ENCODE measurements at places on chromosomes 12 and 14. TPM values are rescaled to one million over a fixed set of nuclear protein-coding genes. Genes with fewer than 3 reads are reported as not detected.

DNA sequence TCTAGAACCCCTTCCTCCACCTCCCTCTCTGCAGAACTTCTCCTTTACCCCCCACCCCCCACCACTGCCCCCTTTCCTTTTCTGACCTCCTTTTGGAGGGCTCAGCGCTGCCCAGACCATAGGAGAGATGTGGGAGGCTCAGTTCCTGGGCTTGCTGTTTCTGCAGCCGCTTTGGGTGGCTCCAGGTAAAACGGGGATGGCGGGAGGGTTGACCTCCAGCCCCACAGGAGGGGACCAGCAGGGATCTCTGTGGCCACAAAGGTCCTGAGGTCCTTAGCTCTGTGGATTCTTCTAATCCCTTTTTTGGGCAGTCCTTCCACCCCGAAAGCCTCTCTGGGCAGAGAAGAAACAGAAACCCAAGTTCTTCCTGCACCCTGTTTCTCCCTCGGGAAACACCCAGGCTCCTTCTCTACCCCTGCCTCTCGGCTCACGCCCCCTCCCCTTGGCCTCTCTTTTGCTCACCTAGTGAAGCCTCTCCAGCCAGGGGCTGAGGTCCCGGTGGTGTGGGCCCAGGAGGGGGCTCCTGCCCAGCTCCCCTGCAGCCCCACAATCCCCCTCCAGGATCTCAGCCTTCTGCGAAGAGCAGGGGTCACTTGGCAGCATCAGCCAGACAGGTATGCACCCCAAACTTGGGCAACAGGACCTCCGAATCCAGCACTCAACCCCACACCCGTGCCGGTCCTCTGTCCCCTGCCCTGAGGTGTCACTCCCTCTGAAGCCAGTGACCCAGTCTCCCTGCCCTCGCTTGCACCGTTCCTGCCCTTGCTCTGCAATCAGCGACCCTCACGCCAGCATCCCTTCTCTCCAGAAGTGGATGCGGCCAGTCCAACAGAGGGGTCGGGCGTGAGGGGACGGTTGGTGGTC, 638 bp downstream of the LAG3 start:
- H3K27ac ChIP-seq = no peak overlapping the region
- no peak overlapping the region for H3K4me3 ChIP-seq
- H3K4me1 ChIP-seq = peaks cover 4% of the 10 kb centered on the region

DNA sequence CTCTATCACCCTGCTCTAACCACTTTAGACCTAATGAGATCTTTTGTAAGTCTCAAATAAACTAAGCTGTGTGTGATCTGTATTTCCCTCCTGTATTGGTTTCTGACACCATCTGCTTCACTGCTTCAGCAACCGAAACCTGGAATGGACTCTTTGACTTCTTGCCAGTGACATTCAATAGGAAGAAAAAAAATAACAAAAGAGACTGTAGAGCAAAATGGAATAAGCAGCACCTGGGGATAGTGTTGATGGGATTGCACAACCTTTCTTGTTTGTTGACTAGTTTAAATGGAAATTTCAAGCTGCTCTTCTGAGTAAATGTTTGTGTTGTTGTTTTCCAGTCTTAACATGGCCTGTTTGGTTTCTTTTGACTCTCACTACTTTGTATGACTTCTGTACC, 888.6 kb upstream of the SEL1L start:
- H3K27ac ChIP-seq = no peak overlapping the region
- H3K36me3 ChIP-seq = no peaks in the 10 kb centered on the region
- H3K27me3 ChIP-seq = no peaks in the 10 kb centered on the region
- H3K4me1 ChIP-seq = no peaks in the 10 kb centered on the region

GRCh38 chr12:121484967-121485366, 85.0 kb downstream of the RNF34 start:
- no peak overlapping the region for H3K4me3 ChIP-seq
- H3K36me3 ChIP-seq = no peaks in the 10 kb centered on the region
- H3K27me3 ChIP-seq = no peaks in the 10 kb centered on the region
- H3K27ac ChIP-seq = no peak overlapping the region
- no peak for DNase-seq
- H3K4me1 ChIP-seq = no peaks in the 10 kb centered on the region

DNA sequence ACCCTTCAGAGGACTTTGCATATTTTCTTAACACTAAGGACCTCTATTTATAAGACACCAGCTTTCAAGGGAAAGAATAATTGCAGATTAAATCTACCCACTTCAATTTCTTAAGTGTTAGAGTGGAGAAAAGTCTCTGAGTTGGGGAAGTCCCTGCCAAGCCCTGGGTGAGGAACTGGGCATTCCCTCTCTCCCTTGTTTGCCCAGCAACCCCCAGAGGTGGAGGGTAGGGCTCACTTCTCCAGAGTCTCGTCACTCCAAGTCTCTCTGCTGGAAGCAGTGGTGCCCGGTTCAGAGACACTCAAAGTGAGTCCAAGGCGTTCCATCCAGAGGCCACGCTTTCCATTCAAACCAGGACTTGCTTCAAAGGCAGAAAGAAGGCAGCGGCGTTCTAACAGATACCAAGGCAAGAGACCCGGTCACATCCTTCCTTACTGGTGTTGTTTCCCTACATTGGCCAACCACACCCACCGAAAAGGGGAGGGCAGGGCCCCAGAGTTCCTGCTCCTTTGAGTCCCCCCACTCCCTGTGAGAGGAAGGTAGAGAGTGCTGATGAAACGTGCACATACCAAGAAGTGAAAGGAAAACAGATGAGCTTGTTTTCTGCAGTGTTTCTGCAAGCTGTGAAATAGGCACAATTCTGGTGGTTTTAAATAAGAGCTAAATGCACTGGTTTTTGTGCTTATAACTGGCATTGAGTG, 6.1 kb upstream of the BDKRB2 start:
- no peaks in the 10 kb centered on the region for H3K27me3 ChIP-seq
- no peaks in the 10 kb centered on the region for H3K4me1 ChIP-seq
- no peak for DNase-seq
- H3K36me3 ChIP-seq = no peaks in the 10 kb centered on the region
- no peak overlapping the region for H3K27ac ChIP-seq

The AQP2 gene
- total RNA-seq = not detected

GRCh38 chr12:10285919-10286318, 21.8 kb upstream of the KLRD1 start:
- DNase-seq = no peak
- H3K4me1 ChIP-seq = no peaks in the 10 kb centered on the region
- no peaks in the 10 kb centered on the region for H3K36me3 ChIP-seq
- no peak overlapping the region for H3K4me3 ChIP-seq

DNA sequence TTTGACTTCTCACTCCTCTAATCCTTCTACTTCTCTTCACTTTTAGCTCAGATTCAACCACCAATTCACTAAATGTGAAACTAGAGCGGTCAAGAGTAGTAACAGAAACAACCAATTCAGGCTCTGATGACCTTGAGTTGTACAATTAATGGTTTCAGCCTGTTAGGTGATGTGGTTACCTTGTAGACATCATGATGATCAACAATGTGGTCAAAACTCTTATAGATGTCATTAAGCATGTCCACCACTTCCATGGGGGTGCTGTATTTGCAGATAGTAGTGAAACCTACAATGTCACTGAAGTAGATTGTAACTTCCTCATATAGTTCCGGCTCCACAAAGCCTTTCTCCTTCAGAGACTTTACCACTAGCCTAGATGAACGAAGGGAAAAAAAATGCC, 54.1 kb upstream of the PLBD1 start:
- no peak for DNase-seq
- H3K36me3 ChIP-seq = no peaks in the 10 kb centered on the region
- H3K27me3 ChIP-seq = no peaks in the 10 kb centered on the region
- no peak overlapping the region for H3K4me3 ChIP-seq
- H3K4me1 ChIP-seq = no peaks in the 10 kb centered on the region

- H3K27ac ChIP-seq = peak overlapping the region; percentile 99
- H3K4me1 ChIP-seq = peaks cover 4% of the 10 kb centered on the region
- H3K27me3 ChIP-seq = no peaks in the 10 kb centered on the region
- H3K4me3 ChIP-seq = peak overlapping the region; percentile 96
Observed at GRCh38 chr12:109476807-109477184, 304 bp downstream of the KCTD10 start.

- H3K27me3 ChIP-seq = no peaks in the 10 kb centered on the region
- no peak overlapping the region for H3K27ac ChIP-seq
- no peaks in the 10 kb centered on the region for H3K36me3 ChIP-seq
- H3K4me3 ChIP-seq = peak overlapping the region; percentile 20
- H3K4me1 ChIP-seq = no peaks in the 10 kb centered on the region
- no peak for DNase-seq
Observed at GRCh38 chr12:7439579-7440505, 4.1 kb downstream of the CD163L1 start.

DNA sequence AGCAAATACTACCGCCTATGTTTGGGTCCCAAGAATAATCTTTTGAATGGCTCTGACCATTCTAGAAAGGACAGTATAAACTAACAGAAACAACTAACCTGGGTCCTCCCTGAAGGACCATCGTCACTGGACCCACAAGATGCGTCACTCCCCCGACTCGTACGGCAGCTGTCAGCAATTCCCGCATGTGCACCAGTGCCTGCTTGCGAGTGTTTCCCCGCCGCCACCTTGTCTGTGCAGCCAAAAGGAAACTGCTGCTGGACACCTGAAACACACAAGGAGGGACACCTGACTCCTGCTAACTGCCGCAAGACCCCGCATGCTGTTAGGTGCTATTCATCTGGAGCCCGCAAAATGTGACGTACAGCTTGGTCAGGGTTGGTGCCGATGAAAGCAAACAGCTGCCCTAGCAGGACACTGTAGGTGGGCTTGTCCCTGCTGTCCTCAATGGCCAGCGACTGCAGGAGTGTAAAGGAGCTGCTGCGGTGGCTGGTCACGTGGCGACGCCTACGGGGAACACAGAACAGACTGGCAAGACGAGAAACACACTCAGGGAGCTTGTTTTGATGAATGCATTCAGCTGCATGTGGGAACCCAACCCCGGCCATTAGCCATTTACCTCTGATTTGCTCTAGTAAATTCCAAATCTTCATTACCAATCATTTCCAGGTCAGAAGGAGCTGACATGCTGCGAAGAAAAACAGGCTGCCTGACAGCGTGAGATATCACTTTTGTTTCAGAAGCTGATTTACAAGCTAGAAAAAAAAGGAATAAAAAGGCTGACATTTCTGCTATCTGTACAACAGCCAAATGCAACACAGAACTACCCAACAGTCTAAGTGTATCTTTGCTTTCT, 118.1 kb downstream of the TRAFD1 start:
- peaks cover 17% of the 10 kb centered on the region for H3K36me3 ChIP-seq
- no peak overlapping the region for H3K27ac ChIP-seq
- no peak for DNase-seq
- H3K27me3 ChIP-seq = no peaks in the 10 kb centered on the region
- H3K4me3 ChIP-seq = no peak overlapping the region

GRCh38 chr12:121800694-121801594, 2.9 kb upstream of the SETD1B start:
- no peaks in the 10 kb centered on the region for H3K27me3 ChIP-seq
- DNase-seq = peak; percentile 84
- peaks cover 14% of the 10 kb centered on the region for H3K4me1 ChIP-seq
- H3K4me3 ChIP-seq = peak overlapping the region; percentile 76
- H3K36me3 ChIP-seq = no peaks in the 10 kb centered on the region
- H3K27ac ChIP-seq = peak overlapping the region; percentile 100

- no peak overlapping the region for H3K4me3 ChIP-seq
- no peak for DNase-seq
- H3K36me3 ChIP-seq = no peaks in the 10 kb centered on the region
- H3K4me1 ChIP-seq = peaks cover 9% of the 10 kb centered on the region
- no peaks in the 10 kb centered on the region for H3K27me3 ChIP-seq
Observed at GRCh38 chr14:20680363-20680762, 4.0 kb upstream of the RNASE4 start.

DNA sequence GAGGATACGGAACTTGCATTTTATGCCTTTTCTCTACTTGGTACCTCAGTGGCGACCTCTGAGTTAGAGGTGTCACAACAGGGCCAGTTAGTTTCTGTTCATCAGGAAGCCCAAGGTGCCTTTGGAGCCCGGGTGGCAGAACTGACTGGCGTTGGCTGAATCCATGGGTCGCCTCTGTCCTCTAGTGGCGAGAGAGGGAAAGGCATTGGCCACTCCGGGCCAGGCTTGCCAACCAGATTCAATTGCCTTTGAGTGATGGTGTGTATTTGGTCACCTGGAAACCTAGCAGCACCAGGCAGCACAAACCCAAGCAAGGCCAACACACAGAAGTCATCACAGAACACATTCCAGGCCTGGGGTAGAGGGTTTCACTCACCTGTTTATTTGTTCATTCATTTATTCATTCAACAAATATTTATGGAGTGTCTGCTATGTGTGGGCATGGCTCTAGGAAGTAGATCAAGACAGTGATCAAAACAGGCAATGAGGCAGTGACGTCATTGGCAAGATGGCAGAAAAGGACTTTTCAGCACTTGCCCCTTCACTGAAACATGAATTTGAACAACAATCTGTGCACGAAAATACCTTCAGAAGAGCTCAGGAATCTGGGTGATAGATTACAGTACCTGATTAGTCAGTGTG, 40.5 kb upstream of the KCNA5 start:
- DNase-seq = peak; percentile 26
- no peak overlapping the region for H3K4me3 ChIP-seq
- H3K36me3 ChIP-seq = no peaks in the 10 kb centered on the region
- H3K4me1 ChIP-seq = no peaks in the 10 kb centered on the region
- H3K27me3 ChIP-seq = peaks cover 3% of the 10 kb centered on the region
- no peak overlapping the region for H3K27ac ChIP-seq

Data from breast epithelium (tissue), 4 donors.